ENCODE measurements at places on chromosomes 4 and X. TPM values are rescaled to one million over a fixed set of nuclear protein-coding genes. Genes with fewer than 3 reads are reported as not detected.

EFHC2 gene
- total RNA-seq, result 0.73 TPM

- DNase-seq, result no peak
Observed at GRCh38 chr4:54780149-54780495, 122.4 kb downstream of the KIT start.

DNA sequence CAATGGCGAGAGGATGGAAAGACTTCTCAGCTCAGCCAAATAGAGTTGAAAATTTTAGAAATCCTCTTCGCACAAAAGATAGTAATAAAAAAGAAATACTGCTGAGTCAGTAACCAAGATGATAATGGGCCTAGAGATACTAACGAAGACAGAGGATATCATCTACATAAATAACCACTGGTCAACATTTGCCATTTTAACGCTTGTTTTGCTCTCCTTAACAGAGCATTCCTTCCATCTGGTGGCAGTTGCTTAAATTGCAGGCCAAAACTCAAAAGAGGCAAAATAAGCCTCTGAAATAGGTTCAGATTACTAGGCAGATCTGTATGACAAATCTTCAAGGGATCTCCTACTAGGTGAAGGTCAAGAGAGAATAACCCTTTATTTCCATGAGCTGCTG, 51.7 kb upstream of the MCF2 start:
- no peak for DNase-seq

DNA sequence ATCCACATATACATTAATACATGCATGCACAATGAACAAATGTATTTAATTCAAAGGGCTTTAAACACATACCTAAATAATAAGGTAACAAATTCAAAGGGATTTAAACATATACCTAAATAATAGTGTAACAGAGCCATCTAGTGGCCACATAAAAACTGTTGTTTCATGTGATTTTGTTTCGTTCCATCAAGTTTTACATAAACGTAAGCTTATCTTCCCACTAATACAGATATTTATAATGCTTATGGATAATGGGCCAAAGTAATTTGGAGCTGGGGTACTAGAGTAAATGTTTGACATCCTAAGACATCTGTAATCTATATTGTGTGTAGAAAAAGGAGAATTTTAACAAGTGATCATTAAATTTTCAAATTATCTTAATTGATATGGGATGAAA, 82.3 kb downstream of the PRSS12 start:
- DNase-seq, result no peak

- no peak for DNase-seq
Observed at GRCh38 chrX:12911122-12911470, 4.7 kb downstream of the TLR8 start.

C1QTNF7 gene
- not detected for total RNA-seq

ZDHHC15 gene
- not detected for total RNA-seq

GRCh38 chrX:12042615-12043014, 95.7 kb upstream of the FRMPD4 start:
- DNase-seq, result no peak

MSX1 gene
- not detected for total RNA-seq

Data from natural killer cell treated with Interleukin-12 subunit alpha and Interleukin-12 subunit beta and Interleukin-15 and Interleukin-18, amount 100 ng/mL, for 72 hours (primary cell).